ENCODE measurements at places on chromosomes 2 and 18. TPM values are rescaled to one million over a fixed set of nuclear protein-coding genes. Genes with fewer than 3 reads are reported as not detected.

- H3K36me3 ChIP-seq, result peaks cover 2% of the 10 kb centered on the region
- H3K4me1 ChIP-seq, result peaks cover 8% of the 10 kb centered on the region
- H3K27ac ChIP-seq, result no peak overlapping the region
- H3K4me3 ChIP-seq, result no peak overlapping the region
- DNase-seq, result no peak
- H3K27me3 ChIP-seq, result no peaks in the 10 kb centered on the region
Measured at GRCh38 chr18:32878436-32878835, 105.6 kb upstream of the KLHL14 start.

- H3K4me3 ChIP-seq, result no peak overlapping the region
- H3K27ac ChIP-seq, result no peak overlapping the region
- H3K27me3 ChIP-seq, result no peaks in the 10 kb centered on the region
- H3K36me3 ChIP-seq, result no peaks in the 10 kb centered on the region
Measured at GRCh38 chr2:186101616-186102015, 363.0 kb downstream of the FSIP2 start.

GRCh38 chr18:68608851-68609490, 105.9 kb downstream of the TMX3 start:
- H3K36me3 ChIP-seq, result no peaks in the 10 kb centered on the region
- H3K4me1 ChIP-seq, result no peaks in the 10 kb centered on the region
- no peak overlapping the region for H3K27ac ChIP-seq
- no peak for DNase-seq

Gene RND3
- 62.6 TPM for total RNA-seq

Gene UGT1A10
- total RNA-seq, result not detected

Gene ZNF519
- total RNA-seq, result 21.9 TPM

Gene CDKL4
- not detected for total RNA-seq

DNA sequence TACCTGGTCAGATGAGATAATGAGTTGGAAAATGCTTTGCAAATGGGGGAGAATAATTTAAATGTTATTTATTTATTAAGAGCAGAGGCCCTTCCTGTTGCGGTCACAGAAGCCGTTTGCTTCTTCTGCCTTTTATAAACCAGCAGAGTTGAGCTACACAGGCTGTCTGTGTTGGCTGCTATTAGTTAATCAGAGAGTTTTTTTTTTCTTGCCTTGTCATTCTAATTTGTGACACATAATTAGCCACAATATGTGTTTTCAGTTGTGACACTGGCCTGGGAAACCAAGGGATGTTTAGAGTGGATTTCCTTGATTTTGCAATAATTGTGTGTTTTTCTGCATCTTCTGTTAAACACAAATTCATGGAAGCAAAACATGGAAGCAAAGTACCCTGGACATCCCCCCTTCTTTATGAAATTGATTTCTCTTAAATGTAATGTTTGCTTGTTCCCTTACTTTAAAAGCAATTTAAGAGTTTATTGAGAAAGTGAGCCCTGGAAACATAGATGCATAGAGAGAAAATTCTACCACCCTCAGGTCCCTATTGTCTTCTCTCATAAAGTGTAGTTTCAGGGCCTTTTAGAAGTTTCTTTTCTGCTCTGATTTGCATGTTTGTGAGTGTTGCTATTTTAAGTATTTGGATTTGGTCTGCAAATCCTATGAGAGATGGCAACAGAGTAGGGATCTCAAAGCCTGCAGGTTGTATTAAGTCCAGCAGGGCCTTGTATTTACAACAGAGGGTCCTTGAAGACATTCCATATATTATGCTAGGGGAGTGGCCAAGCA, 22.8 kb upstream of the IL37 start:
- H3K36me3 ChIP-seq, result no peaks in the 10 kb centered on the region
- no peak overlapping the region for H3K4me3 ChIP-seq
- DNase-seq, result no peak
- H3K27me3 ChIP-seq, result no peaks in the 10 kb centered on the region
- H3K4me1 ChIP-seq, result no peaks in the 10 kb centered on the region
- H3K27ac ChIP-seq, result no peak overlapping the region

Gene RGPD5
- total RNA-seq, result 48.3 TPM
